Posterior vena cava (tissue), 2 donors: ENCODE measurements at places on chromosomes 1 and 21. TPM values are rescaled to one million over a fixed set of nuclear protein-coding genes. Genes with fewer than 3 reads are reported as not detected.

RBBP5 gene
- 8.3 TPM for total RNA-seq

OR2T29 gene
- not detected for total RNA-seq

ACKR1 gene
- 110 TPM for total RNA-seq

MMEL1 gene
- 1.8 TPM for total RNA-seq
